Endothelial cell of umbilical vein (primary cell): ENCODE measurements at places on chromosomes 11 and 22. TPM values are rescaled to one million over a fixed set of nuclear protein-coding genes. Genes with fewer than 3 reads are reported as not detected.

The CD248 gene
- total RNA-seq: not detected in 2 replicates

The ANKK1 gene
- not detected in 2 replicates for total RNA-seq

The ZFPL1 gene
- total RNA-seq: 37.6 and 45.1 TPM in 2 replicates

The OSM gene
- not detected in 2 replicates for total RNA-seq

DNA sequence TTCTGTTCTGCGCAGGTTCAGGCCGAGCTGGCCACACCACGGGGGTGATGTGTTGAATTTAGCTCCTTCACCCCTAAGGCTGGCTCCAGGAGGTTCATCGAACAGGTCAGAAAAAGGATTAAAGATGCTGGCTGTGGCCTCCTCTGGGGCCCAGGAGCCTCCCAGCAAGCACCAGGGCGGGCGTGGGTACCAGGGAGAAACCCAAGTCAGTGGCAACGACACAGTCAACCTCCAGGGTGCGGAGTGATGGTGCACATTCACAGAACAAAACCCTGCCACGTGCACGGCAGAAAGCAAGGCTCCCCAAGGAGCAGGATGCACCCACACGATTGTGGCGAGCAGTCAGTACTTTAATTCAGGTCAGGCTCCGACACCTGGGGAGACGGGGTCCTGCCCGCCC, 10.8 kb downstream of the C11orf24 start:
- no peak for DNase-seq

DNA sequence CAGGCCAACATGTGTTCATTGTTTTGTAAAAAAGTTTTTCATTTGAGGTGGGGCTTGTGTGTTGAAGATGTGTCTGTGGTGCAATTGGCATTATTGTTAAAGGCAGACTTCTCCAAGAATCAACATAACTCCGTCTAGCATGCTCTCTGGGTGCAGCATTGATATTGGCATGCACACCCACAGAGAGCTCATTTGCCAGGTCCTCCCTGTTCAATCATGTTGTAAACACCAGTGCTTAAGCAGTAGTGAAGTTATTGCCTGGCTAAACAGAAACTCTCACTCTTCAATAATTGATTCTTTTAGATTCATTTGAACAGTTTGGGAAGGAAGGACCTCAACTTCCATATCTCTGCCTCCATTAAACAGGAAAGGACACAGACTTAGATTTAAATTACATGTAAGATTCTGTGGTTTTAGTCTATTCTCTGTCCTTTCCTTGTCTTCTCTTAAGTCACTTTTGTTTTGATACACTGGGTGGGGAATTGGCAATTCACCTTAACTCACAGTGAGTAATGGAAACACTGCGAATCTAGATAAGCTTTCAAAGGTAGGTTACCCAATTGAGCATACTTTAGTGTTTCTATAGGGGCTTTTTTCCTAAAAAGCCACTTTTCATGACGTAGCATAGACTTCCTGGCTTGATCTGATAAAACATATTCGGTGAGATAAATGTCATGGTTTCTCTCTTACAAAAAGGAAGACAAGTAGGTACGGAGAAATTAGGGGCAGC, 30.8 kb upstream of the EXPH5 start:
- no peak for DNase-seq

DNA sequence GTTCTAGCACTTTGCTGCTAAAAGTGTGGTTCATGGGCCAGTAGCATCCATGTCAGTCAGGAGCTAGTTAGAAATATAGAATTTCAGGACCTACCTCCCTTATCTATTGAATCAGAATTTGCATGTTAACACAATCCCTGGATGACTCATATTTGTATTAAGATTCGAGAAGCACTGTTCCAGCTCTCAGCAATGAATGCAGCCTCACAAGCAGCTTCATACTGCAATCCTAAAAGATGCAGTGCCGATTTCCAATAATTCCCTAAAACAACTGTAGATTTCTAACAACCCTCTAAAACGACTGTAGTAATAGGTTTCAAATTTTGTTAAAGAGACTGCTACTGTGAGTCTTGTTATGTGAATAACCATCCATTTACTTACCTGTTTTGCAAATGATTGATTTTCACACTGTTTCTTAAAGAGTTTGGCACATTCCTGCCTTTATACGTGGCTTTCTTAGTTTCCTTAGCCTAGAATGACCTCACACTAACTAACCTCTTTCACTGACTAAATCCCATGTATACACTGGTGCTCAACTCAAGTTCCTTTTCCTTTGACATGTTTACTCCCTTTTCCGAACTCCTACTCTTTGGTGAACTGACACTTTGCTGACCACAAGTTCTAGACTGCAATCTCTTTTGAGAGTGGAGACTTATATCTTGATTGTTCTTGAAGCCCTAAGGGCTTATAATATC, 511.8 kb downstream of the METTL15 start:
- peak; percentile 52 for DNase-seq

DNA sequence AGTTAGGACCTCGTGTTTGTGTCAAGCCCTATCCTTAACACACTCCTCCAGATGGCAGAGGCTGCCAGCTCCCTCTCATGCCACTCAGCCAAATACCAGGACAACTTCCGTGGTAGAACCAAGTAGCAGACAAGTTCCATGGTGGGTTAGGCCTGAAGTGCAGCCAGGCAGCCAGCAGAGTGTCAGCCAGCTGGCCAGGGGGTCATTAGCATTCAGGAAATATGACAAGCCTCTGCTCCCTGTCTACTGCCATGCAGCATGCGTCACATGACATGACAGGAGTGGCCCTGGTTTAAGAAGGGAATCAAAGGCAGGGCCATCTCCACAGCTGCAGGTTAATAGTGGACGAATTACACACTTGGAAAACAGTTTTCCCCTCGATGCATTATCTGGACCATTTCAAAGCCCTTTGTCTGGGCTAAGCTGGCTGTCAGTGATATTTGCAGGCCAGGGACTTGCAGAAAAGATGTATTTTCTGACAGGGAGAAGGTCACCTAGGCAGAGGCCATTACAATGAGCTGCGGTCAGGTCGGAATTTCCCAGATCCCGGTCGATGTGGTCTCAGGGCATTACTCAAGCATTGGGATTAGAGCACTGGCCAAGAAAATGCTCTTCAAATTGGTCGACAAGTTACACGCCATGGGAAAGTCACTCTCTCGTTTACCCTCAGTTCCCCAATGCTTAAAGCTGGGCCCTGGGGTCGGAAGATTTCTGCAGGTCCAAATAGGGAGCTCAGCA, 461.7 kb upstream of the CADM1 start:
- no peak for DNase-seq

DNA sequence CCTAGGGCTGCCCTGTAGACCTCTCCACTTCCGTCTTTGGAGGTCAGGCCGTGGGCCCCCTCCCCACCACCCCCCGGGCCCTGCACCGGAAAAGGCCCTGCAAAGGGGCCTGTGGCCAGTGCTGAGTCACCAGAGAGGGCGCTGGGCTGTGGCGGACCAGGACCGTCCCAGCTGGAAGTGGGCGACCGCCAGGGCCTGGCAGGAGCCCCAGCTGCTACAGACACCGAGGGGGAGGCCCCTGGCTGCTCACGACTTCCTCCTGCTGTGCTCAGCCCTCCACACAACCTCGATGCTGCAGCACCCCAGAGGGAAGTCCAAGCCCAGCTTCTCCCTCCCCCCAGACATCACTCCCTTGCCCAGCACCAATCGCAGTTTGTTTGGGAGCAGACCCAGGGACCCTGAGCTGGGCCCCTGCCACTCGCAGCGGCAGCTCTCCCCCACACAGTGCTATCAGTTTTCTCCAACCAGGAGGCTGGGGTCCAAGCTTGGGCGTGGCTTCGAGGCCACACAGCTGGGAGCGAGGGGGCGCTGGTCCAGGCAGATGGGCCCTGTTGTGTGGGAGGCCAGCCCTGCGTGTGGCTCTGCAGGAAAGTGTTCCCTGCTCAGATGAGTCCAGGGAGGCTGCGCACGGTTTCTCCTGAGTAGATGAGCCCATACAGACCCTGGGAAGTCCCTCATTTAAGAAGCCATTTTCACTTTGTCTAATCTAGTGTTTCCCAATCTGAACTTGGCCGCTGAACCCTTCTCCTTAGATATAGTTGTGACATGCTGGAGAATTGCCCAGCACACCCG, 5.6 kb upstream of the SH3BP1 start:
- peak; percentile 72 for DNase-seq

- DNase-seq: no peak
Observed at GRCh38 chr11:126756855-126757254, 243.7 kb downstream of the KIRREL3 start.
